ENCODE measurements at places on chromosomes 13 and 19.

DNA sequence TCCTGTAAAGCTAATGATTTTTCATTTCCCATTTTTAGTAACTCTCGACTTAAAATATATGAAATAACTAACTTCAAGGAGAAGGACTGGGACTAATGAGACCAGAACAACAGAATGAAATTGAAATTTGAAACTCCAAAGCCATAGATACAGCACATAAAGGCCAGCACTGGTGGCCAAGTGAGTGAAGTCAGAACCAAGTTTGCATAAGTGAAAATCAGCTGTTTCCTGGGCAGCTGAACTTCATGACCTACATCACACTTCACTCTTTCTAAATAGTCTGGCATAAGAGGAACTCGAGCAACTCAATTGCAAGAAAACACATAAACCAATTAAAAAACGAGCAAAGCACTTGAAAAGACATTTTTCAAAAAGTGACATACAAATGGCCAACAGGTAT, 84.5 kb downstream of the DCLK1 start:
- no peak for DNase-seq

DNA sequence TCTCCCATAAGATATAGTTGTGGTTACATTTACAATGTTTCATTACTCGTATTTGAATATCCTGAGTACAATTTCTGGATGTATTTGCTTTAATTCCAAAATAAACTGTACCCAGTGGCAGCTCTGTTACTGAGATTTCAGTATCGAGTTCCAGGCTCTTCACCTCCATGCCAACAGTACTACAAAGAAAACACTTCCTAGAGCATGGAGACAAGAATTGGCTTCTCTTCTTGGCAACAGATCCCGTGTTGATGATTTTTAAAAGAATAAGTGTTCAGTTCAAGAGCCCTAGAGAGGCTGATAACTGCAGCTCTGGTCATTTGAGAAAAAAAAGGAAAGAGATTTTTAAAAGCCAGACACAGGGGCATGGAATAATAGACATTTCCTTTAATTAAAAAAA, 302.8 kb downstream of the EFNB2 start:
- no peak for DNase-seq

DNA sequence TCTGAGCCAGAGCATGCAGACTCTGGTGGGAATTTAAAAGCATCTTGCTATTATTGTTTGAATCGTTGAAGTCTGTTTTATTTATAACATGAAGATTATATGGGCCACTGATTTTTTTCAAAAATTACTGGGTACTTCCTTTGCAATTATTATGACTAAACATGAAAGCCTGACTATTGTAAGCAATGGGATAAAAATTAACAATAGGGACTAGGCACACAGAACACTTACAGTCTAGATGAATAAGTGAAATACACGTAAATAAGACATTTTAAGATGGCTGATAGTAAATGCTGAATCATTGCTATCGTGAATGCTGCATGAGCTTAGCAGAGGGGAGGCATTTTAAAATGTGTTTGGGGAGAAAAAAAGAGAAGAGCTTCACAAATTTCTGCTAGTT, 81.0 kb upstream of the MAB21L1 start:
- no peak for DNase-seq

- DNase-seq: no peak
Measured at GRCh38 chr13:21139374-21139773, 37.0 kb downstream of the SKA3 start.

All from GM04504 (cell line).